ENCODE measurements at places on chromosomes 4 and X.

DNA sequence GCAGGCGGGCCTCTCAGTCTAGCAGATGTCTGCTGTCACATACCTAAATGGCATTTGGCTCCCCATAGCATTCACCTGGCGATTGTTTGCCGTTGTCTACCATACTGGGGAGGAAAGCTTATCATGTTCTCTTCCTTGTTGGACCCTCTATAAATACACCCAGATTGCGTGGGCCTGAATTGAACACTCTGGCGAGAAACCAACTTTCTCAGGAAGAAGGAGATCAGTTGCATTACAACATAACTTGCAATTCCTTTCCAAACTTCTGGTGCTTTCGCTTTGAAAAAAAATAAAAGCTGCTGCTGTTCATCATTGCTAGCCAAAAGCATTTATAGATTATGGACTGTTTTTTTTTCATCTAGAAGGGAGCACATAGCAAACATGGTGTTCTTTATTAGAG lies 230.0 kb upstream of the GPC4 start:
- DNase-seq, result no peak

DNA sequence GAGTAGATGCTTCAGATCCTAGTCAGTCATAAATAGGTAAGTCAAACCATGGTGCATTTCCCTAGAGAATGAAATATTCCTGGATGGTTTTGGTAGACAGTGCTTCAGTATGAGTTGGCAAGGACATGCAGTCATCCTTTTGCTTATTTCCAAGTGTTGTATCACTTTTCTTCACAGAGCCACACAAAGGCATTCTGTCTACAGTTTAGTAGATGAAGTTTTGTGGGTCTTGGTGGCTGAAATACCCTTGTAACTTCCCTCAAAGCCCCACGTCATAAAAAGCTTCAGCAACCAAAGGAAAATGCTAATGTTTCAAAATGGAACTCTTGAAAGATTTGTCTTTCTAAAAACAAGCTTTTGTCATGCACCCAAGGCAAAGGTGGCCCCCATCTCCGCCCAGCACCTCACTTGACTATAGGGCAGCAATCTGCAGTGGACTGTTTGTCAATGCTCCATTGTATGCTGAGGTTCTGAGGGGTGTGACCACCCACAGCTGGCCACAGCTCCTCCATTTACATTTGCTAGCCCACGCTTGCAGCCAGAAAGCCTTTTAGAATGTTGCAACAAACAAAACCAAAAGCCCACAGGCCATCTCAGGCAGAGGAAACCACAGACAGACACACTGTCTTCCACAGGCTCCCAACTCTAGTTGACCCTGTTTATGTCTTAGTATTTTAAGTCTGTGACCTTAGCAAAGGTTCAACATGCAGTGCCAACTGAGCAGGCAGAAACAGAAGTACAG lies 87.1 kb upstream of the FAM9C start:
- no peak for DNase-seq

- DNase-seq, result no peak
Measured at GRCh38 chr4:151291485-151291884, 14.5 kb downstream of the PRSS48 start.

- DNase-seq, result no peak
Measured at GRCh38 chr4:176638992-176639391, 153.7 kb downstream of the VEGFC start.

DNA sequence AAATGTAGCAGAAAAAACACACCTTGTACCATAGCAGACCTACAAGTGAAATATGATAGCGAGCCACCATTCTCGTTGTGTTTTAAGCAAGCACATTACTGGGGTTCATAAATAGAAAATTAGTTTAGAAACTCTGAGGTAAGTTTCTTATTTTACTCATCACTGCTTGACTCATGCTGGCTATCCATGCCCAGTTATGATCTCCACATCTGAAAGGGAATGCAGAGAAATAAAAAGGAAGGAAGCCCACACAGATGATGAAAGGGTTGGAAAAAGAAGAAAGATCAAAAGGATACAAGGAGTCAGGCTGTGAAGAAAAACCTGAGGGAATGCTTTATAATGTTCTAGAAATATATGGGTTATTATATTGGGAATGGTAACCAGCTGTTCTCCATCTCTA lies 54.5 kb downstream of the CAMK2D start:
- DNase-seq, result no peak

DNA sequence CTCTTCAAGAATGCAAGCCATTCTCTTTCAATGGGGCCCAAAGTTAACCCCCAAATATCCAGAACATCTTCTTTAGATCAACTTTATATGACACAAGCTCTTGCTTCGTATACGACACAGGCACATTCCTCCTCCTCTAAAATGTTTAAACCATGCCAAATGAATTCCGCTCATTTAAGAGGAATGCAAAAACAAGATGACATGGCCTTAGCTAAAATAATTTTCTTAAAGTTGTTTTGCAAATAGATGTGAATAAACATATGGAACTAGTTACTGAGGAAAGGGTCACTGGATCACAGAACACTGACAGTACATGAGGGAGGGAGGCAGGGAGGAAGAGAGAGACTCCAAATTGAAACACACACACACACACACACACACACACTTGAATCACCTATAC lies 97.4 kb downstream of the RASL11B start:
- DNase-seq, result no peak

DNA sequence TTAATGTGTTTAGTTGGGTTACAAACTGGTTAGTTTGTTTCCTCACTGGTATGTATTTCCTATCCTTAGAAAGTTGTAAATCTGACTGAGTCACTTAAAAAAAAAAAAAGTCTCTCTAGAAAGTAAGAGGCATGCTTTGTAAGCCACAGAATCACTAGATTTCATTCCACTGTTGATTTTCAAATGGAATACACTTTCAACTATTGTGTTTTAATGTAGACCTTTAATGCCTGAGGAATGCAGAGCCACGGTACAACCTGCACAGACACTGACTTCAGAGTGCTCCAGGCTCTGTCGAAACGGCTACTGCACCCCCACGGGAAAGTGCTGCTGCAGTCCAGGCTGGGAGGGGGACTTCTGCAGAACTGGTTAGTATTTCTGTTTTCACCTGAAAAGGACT lies 88.6 kb downstream of the HHIP start:
- DNase-seq, result no peak
